Activated T-cell treated with anti-CD3 and anti-CD28 coated beads for 1 hour (primary cell): ENCODE measurements at places on chromosomes 13 and 19.

DNA sequence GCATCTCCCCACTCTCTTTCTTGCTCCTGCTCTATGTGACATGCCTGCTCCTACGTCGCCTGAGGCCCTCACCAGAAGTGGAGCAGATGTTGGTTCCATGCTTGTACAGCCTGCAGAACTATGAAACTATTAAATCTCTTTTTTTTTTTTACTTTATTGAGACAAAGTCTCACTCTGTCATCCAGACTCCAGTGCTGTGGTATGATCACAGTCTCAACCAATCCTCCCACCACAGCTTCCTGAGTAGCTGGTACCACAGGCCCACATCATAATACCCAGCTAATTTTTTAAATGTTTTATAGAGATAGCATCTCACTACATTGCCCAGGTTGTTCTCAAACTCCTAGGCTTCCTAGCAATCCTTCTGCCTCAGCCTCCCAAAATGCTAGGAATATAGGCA lies 1067.7 kb downstream of the PCDH9 start:
- no peak for DNase-seq

- DNase-seq: no peak
These were observed 3.3 kb downstream of the NEK5 start for GRCh38 chr13:52125547-52125946.

DNA sequence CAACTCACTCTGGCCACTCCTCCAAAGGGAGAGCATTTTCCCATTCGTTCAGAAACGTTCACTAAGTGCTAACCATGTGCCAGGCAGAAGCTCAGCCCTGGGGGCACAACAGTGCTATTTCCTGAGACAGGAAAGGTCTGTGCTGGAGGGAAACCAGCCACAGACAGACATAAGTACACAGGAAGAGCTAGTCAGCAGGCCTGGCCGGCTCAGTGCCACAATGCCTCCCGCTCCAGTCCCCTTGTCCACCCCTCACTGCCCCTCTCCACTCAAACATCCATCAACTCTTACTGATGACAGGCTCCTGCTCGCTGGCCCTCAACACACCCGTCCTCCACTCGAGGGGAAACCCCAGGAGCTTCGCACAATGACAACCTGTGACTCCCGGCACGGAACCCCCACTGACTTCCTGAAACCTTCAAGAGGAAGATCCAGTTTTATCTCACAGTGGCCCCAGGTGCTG lies 11.3 kb upstream of the PLA2G4C start:
- DNase-seq: no peak

DNA sequence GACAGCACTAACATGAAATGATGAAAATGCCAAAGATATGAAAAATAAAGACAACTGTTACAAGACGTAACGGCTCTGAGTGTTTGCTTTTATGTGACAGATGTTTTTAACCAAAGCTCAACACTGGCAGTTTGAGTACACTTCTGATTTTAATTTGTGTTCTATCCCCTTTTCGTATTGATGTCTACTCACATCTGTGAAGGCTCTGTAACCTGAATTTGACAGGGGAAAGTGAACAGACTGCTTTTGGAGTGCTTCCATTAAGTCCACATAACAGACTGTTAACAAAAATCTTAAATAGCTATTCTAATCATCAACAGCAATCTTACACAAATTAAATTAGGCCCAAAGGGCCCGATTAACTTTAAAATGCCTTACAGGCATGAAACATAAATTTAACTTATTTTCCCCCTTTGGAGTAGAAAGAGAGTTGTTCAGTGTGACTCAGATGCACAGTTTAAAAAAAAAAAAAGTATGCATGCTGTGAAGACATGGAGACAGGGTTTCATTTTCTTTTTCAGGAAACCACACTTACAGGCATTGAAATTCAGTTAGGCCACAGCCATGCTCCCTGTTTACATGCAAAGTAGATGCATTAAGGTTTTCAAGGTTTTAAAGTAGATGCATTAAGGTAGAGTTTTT lies 16.3 kb upstream of the RNASEH2B start:
- DNase-seq: no peak

GRCh38 chr19:49243129-49243528 lies 81.9 kb downstream of the SLC6A16 start:
- DNase-seq: no peak

DNA sequence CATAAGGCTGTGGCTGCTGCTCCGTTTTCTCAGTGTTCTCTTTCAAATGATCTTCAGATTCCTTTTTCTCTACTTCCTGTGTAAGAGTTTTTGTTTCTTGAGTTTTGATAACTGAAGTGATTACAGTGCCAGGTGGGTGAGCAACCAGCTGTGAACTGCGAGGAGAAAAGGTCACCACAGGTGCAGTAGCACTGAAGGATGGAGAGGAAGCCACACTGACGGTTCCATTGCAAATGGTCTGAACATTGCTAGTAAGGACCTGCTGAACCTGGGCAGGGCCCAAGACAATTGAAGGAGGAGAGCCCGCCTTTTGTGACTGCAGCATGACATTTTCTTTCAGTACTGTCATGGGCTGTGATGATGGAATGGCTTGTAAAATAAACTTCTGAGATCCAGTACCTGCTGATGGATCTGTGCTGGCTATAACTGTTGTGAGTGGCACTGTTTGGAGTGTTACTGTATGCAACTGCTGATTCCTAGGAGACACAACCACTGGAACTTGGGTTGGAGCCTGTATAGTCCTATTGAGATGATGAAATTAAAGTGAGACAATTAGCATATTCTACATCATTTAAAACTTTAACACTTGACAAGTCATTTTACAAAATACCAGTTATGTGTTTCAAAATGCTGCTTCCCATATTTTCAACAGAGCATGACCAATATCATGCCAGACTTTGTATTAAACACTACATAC lies 85.5 kb downstream of the ELF1 start:
- DNase-seq: no peak

DNA sequence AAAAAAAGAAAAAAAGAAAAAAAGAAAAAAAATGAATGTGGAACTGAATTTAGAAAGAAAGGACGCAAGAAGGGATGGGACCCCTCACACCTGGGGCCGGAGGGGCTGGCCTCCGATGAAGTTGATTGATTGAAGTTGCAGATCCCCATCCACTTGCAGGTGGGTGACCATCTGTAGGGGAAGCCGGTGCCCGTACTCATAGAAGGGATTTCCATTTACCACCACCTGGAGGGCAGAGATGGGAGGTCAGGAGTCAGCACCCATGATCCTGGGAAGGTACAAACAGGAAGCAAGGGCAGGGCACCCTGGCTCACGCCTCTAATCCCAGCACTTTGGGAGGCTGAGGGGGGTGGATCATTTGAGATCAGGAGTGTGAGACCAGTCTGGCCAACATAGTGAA lies 6.4 kb downstream of the LGALS4 start:
- no peak for DNase-seq

GRCh38 chr19:47228168-47228936 lies 2.6 kb downstream of the BBC3 start:
- peak; percentile 48 for DNase-seq

GRCh38 chr13:107554460-107554859 lies 660.9 kb downstream of the LIG4 start:
- no peak for DNase-seq

GRCh38 chr13:51995677-51996551 lies 15.3 kb downstream of the ATP7B start:
- no peak for DNase-seq

DNA sequence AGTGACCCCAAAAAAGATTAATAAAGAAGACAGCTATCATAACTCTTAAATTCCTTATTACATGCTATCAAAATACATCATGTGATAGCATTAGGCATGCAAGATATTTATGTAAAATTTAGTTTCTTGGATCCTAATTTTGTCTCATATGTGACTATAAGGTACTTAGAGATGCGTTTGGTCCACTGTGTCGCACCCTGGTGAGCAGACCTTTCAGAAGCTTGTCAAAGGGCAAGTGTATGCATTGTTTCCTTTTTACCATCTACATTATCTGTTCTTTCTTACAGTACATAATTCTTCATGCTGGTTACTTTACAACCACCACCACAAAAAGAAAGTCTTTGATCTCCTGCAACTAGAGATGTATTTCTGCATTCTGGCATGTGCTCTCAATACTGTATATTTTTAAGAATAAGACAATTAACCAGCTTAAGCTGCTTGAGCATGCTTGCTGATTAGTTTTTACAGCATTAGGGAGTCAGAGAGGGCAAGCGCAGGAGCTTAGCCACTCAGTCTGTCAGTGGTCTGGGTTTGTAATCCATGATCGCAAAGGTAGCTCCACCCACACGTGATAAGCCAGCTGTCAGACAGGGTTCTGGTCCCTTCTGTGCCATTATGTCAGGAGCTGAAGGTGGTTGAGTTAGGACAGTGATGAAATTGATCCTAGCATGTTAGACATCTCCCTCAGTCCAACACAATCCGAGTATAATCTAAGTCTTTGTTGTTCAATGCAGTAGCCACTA lies 500.9 kb downstream of the MYO16 start:
- no peak for DNase-seq

DNA sequence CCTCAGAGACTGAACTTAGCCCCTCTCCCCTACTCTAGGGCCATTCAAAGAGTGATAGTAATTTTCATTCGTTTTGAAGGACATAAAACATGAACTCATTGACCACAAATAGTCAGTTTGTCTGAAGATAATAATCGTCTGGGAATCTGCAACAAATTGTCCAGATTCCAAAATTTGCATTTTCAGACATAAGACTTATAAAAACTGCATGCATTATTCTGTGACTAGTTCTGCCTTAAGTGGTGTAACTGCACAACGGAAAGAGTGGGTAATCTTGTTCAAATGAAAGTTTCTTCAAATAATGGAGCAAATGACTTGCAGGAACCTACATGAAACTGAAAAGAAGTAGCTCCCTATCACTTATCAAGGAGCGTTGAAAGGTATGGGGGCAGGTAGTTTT lies 8.4 kb downstream of the CSNK1A1L start:
- no peak for DNase-seq

DNA sequence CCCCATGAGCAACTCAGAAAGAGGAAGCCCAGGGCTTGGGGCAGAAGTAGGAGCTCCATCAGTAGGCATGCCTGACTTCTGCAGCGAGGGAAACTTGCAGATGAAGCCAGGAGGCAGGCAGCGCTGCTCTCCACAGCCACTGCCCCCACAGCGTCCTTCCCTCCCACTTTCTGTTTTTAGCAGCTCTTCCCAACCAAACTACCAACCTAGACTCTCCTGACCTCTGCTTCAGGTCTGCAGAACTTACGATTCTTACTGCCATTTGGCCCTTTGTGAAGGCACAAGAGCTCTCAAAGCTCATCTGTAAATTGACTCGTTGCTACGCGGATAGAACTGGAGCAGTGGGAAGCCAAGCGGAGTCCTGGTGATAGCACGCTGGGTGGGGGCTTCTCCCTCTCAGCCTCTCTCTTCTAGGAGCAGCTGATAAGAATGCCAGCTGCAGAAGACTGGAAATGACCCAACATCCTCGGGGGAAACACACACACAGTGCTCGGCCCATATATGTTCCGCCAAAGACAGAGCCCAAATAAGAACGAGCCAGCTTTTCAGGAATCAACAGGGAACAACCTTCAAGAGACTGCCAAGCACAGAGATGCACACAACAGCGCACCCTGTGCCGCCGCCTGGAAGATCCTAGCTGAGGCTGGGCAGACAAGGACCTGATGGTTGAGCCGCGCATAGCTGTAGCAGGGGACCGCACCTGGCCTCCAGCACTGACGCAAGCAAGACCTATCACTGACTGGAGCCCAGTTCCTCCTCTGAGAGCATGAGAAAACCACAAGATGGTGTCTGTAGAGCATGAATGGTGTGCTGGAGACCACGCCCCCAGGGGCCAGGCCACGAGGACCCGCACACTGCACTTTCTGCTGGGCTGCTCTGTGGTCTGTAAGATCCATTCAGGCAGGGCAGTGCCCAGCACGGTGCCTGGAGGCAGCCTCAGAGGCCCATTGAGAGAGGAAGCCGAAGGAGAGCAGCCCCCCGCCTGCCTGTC lies 15.9 kb upstream of the SLC35E1 start:
- DNase-seq: peak; percentile 19

- no peak for DNase-seq
These were observed 7.2 kb downstream of the RPL36 start for GRCh38 chr19:5697022-5697889.

DNA sequence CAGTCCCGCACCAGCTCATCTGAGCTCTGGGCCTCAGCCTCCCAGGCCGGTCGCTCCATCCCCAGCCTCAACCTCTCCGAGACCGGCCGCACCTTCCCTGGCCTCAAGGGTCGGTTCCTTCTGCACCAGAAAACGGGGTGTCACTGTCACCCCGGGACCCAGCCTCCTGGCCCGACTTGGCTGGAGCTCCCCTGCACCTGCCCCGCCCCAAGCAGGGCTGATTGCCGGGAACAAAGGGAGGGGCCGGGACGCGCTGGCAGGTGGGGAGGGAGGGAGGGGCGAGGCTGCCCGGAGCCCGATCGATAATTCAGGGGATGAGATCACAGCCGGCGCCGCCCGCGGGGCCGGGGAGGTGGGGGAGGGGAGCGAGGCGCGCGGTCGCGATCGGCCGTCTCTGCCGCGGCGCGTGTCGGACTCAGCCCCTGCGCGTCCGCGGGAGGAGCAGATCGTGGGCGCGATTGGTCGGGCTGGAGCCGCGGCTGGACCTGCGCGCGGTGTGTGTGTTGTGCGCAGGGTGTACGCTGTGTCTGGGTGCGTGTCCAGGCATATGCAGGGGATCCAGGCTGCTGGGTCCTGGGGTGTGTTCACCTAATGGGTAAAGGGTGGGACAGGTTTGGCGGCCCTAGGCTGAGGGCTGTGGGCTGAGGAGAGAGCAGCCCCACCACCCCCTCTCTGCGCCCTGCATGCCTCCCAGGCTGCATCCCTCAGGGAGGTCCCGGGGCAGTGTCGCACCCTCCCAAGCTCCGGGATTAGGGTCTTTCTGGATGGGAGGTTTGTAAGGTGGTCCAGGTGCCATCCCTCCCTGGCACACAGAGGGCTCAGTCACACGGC lies 1.1 kb upstream of the SHC2 start:
- DNase-seq: no peak

DNA sequence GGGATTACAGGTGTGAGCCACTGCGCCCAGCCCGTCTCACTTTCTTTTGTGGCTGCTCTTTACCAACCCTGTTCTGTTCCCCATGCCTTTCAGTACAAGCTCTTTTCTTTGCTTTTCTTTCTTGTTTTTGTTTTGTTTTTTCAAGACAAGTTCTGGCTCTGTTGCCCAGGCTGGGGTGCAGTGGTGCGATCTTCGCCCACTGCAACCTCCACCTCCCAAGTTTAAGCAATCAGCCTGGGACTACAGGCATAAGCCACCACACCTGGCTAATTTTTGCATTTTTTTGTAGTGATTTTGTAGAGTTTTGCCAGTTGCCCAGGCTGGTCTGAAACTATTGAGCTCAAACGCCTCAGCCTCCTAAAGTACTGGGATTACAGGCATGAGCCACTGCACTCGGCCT lies 3.7 kb downstream of the CERS4 start:
- no peak for DNase-seq

- no peak for DNase-seq
These were observed 5.2 kb downstream of the TLE6 start for GRCh38 chr19:2982561-2982960.

GRCh38 chr19:10454267-10454666 lies 33.9 kb downstream of the PDE4A start:
- DNase-seq: no peak

- DNase-seq: no peak
These were observed 86.5 kb downstream of the TNFSF11 start for GRCh38 chr13:42660333-42660965.

- peak; percentile 84 for DNase-seq
These were observed at the start of gene DPY19L3 for GRCh38 chr19:32405431-32406160. TSS of gene DPY19L3 (plus strand) at chr19:32405770. CDS start at chr19:32408254, 2,484 bp downstream.
